ENCODE measurements at places on chromosomes 4 and X.
A peak's percentile ranks its signal among the peaks of the same experiment; 100 is the strongest.

- DNase-seq: no peak
These were observed 531.8 kb downstream of the GLUD2 start for GRCh38 chrX:121579016-121579760.

GRCh38 chrX:115898382-115899001, 272.1 kb upstream of the AGTR2 start:
- no peak for DNase-seq

- no peak for DNase-seq
These were observed 5.8 kb upstream of the DMP1 start for GRCh38 chr4:87644286-87644685.

GRCh38 chr4:71609167-71609566, 174.7 kb downstream of the GC start:
- DNase-seq: no peak

DNA sequence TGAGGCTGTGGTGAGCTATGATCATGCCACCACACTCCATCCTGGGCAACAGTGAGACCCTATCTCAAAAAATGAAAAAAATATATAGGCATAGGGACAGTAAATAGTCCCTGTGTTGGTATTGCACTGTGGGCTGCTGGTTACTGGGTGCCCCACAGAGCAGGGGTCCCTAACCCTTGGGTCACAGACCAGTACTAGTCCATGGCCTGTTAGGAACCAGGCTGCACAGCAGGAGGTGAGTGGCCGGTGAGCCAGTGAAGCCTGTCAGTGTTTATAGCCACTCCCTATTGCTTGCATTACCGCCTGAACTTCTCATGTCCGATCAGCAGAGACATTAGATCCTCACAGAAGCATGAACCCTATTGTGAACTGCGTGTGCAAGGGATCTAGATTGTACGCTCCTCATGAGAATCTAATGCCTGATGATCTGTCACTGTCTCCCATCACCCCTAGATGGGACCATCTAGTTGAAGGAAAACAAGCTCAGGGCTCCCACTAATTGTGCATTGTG, 106.5 kb downstream of the TNIP2 start:
- DNase-seq: no peak

DNA sequence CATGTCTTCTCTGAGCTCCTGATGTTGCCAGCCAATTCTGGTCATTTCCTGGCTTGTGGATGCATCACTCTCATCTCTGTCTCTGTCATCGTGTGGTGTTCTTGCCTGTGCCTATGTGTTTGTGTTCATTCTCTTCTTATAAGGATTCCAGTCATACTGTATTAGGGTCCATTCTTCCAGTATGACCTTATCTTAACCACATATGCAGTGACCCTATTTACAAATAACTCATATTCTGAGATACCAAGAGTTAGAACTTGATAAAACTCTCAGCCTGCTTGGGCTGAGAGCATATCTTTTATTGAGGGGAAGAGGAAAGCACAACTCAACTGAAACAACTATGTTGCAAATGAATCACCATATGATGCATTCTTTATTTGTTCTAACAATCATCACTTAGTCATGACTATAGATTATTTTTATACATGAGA, 189.0 kb upstream of the ANXA10 start:
- no peak for DNase-seq

DNA sequence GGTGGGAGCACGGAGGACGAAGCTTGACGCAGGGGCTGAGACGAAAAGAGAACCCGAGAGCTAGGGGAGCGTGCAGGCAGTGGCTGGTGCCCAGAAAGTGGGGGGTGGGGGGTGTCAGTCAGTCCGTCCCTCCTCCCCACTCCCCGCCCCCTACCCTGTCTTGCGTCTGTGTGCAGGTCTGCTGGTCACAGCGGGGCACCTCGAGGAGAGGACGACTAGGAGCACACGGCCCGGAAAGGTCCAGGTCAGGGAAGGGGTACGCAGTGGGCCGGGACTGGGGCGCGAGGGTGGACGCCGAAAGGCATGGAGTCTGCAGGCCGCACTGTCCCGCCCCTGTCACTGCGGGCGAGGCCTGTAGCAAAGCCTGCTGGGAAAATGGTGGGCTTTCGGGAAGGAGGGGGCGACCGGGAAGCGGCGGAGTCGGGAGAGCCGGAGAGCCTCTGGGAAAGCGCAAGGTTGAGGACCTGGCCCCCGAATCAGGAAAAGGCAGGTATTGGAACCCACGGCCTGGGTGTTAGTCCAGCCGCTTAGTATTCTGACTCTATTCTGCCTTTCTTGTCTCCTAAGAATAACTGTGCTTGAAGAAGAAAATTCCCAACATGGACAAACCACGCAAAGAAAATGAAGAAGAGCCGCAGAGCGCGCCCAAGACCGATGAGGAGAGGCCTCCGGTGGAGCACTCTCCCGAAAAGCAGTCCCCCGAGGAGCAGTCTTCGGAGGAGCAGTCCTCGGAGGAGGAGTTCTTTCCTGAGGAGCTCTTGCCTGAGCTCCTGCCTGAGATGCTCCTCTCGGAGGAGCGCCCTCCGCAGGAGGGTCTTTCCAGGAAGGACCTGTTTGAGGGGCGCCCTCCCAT, 769 bp downstream of the TCEAL1 start:
- peak; percentile 46 for DNase-seq
